ENCODE measurements at places on chromosomes 4 and X.

DNA sequence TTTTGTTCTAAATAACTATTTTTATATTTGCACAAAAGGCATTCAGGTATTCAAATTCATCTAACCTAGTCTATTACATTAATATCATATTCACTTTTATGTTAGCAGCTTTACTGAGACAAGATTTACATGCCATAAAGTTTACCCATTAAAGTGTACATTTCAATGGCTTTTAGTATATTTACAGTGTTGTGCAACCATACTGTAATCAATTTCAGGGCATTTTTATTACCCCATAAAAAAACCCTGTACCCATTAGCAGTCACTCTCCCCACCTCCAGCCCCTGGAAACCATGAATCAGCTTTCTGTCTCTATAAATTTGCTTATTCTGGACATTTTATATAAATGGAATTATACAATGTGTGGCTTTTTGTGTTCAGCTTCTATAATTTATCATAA lies 95.9 kb upstream of the IL1RAPL1 start:
- no peak for DNase-seq

GRCh38 chrX:88397551-88397950 lies 349.5 kb upstream of the CPXCR1 start:
- DNase-seq: no peak

DNA sequence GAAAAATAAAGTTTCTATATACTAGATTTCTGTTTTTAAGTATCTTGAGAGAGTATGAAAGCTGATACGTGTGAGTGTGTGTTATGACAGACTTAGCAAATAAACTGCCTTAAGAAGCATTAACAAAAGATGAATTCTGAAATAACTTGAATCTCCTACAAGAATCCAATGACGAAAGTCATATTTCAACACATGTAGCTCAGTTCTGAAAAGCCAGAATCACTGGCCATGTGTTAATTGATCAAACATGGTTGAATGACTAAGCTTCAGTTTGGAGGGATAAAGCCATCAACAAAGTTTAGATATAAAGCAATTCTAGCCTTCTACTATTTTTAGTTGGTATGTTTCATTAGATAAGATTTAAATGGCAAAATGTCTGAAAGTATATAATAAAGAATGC lies 88.5 kb upstream of the ETNPPL start:
- DNase-seq: no peak

GRCh38 chr4:67575232-67576058 lies 16.9 kb downstream of the STAP1 start:
- DNase-seq: no peak

DNA sequence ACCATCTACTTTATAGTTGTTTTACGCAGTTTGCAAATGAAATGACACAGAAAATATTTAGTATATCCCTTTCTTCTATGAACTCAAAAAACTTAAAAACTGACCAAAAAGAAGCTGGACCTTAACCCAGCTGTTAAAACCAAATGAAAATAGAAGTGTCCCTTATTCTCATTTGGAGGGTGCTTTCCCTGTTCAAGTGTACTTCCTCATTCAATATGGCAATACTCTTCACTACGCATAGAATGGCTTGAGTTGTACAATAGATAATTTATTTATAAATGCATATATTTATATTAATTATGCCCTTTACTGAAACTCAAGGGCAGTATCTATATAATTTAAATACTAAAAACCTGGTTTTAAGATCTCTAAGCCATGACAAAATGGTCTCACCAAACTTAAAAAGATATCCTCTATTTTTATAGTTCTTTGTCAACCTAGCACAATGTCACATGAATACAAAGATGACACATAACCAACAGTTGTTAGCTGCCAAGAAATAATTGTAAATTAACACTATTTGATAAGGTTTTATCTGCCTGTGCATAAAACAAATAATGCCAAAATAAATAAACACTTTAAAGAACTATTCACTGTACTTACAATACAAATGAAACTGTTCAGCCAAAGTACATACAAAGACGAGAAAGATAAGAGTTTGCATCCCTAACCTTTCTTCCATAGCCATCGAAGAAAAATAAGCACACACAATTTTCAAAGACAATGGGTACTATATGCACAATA lies 25.2 kb downstream of the YTHDC1 start:
- DNase-seq: no peak

DNA sequence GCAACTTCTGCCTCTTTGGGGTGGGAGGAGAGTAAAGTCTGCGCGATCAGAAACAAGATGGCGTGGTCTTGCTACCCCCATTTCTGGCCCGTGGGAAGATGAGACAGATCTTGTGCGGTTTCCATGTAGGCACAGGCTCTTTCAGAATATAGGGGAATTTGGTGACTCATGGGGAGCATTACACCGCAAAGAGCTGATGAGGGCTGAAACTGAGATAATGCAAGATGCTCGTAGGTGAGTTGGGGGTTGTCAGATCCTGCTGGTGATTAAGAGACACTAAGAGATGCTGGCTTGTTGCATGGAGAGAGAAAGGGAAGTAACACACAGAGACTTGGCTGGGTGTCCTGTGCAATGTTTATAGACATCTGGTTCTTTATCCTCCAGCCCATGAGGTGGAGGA lies 1.5 kb downstream of the EVC start:
- peak; percentile 38 for DNase-seq

GRCh38 chrX:53239474-53239873 lies 14.5 kb upstream of the KDM5C start:
- no peak for DNase-seq

- no peak for DNase-seq
These were observed 57.0 kb downstream of the ZNF827 start for GRCh38 chr4:145881576-145881975.

- DNase-seq: peak; percentile 20
These were observed 119.2 kb upstream of the EDNRA start for GRCh38 chr4:147361726-147362125.

GRCh38 chr4:182404376-182404775 lies 161.2 kb downstream of the TENM3 start:
- DNase-seq: no peak

- no peak for DNase-seq
These were observed 20.0 kb downstream of the RHOH start for GRCh38 chr4:40216622-40217366.

GRCh38 chrX:49082271-49082871 lies 2.7 kb upstream of the WDR45 start:
- DNase-seq: no peak

DNA sequence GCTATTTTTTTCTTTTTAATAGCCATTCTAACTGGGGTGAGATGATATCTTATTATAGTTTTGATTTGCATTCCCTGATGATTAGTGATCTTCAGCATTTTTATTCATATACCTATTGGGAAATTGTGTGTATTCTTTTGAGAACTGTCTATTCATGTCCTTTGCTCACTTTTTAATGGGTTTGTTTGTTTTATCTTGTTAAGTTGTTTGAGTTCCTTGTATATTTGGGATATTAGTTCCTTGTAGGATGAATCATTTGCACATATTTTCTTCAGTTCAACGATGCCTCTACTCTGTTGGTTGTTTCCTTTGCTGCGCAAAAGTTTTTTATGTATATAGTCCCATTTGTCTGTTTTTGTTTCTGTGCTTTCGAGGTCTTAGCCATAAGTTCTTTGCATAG lies 43.1 kb upstream of the DRP2 start:
- no peak for DNase-seq

DNA sequence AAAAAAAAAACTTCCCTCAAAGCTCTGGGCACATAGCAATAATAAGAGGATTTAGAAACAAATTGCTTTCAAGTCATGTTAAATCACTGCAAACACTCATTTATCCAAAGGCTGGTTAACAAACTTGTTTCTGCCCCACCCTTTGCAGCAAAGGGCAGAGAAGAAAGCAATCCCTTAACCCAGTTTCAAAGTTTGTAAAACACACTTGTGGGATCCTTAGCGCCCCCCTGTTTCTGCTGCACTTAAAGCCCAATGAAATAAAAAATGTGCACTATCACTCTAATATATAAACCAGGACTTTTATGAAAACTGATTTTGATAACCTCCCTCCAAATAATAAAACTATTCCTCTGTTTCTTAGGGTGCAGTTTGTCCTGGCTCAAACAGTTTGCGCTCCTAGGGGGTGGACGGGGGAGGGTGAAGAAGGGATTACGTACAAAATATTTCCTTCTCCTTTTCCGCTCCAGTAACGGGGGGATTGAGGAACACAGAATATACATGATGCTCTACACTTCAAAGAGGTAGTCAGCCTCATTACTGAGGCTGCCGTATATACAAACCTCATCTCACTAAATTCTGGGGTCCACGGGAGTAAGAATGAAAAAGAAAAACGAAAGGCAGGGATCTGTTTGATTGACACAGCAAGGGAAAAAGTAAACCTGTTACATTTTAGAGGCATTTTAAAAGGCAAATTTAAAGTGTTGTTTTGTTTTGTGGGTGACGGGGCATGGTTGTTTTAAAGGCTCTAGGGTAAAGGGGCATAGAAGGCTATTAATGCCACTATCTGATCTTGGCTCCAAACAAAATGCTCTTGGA lies 3.1 kb upstream of the PCDH10 start:
- no peak for DNase-seq

DNA sequence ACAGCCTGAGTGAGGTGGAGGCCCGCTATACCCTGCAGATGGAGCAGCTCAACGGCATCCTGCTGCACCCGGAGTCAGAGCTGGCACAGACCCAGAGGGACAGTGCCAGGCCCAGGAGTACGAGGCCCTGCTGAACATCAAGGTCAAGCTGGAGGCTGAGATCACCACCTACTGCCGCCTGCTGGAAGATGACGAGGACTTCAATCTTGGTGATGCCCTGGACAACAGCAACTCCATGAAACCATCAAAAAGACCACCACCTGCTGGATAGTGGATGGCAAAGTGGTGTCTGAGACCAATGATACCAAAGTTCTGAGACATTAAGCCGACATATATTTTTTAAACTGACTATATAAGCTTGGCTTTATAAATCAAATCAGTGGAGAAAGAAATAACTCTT lies 73.3 kb upstream of the HHIP start:
- DNase-seq: no peak

- no peak for DNase-seq
These were observed 8.1 kb downstream of the MORF4L2 start for GRCh38 chrX:103678199-103678993.

- no peak for DNase-seq
These were observed 23.5 kb upstream of the BDH2 start for GRCh38 chr4:103123114-103123513.

GRCh38 chr4:20217521-20217920 lies 34.2 kb upstream of the SLIT2 start:
- DNase-seq: no peak

GRCh38 chr4:2833671-2834000 lies 10.0 kb upstream of the ADD1 start:
- DNase-seq: no peak

DNA sequence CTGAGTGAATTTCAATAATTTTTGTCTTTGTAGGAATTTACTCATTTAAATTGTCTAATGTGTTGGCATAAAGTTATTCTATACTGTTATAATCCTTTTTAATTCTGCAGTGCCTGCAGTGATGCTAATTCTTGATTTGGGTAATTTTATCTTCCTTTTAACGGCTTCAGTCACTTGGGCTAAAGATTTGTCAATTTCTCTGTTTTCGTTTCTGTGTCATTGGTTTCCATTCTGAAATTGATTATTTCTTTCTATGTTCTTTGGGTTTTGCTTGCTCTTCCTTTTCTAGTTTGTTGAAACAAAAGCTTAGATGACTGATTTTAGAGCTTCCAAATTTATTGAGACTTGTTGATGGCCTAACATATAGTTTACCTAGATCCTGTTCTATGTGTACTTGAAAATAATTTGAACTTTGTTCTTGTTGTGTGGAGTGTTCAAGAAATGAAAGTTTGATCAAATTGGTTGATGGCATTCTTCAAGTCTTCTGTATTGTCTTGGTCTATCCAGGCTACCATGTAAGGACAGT lies 89.4 kb downstream of the TNIP2 start:
- no peak for DNase-seq

GRCh38 chr4:174910271-174910670 lies 7.9 kb upstream of the ADAM29 start:
- DNase-seq: no peak

- DNase-seq: no peak
These were observed 227.2 kb downstream of the SNCA start for GRCh38 chr4:89609756-89610155.

GRCh38 chr4:62522273-62522672 lies 1322.1 kb downstream of the ADGRL3 start:
- DNase-seq: no peak

DNA sequence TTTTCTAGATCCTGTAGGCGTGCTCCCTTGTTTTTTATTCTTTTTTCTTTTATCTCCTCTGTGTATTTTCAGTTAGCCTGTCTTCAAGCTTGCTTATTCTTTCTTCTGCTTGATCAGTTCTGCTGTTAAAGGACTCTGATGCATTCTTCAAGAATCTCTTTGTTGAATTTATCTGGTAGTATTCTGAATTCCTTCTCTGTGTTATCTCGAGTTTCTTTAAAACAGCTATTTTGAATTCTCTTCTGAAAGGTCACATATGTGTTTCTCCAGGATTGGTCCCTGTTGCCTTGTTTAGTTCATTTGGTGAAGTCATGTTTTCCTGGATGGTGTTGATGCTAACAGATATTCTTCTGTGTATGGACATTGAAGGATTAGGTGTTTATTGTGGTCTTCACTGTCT lies 15.3 kb downstream of the RAB33B start:
- DNase-seq: no peak

- no peak for DNase-seq
These were observed 3.2 kb downstream of the CABS1 start for GRCh38 chr4:70337886-70338420.

- DNase-seq: no peak
These were observed 14.6 kb downstream of the HDX start for GRCh38 chrX:84487365-84488353.

DNA sequence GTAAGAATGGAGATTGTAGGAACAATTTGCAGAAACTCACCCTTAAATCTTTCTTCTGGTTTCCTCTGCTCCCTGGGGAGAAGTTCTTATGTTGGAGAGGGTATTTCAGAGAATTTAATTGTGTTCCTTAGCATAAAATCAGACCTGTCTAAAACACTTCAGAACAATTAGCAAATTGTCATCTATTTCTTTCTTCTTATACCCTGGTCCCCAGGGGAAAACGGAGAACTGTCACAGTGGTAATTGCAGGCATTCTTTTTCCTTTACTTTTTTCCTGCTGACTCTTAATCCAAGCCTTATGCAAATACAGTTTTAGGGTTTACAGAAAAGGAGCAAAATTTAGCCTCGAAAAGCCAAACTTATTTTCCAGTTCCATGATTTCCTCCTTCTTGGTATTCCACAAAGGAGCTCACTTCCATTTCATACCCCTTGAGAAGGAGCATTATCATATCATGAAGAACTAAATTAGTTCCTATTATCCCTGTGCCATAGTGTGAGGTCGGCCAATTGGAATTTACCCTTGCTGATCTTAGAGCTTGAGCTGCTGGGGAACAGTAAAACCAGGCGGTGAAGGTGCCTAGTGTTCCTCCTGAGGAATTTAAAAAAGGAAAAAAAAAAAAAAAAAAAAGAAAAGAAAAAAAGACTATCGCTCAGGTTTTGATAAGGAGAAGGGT lies 173.8 kb downstream of the IL15 start:
- DNase-seq: no peak
